Endothelial cell of coronary artery (primary cell): ENCODE measurements at places on chromosomes 13 and 19. TPM values are rescaled to one million over a fixed set of nuclear protein-coding genes. Genes with fewer than 3 reads are reported as not detected.

The ZNF439 gene
- 0.27 and 2.6 TPM in 2 replicates for total RNA-seq

The PGLYRP1 gene
- total RNA-seq = not detected in 2 replicates

The ADGRE1 gene
- not detected in 2 replicates for total RNA-seq

The KLF1 gene
- not detected in 2 replicates for total RNA-seq

The OR7C1 gene
- not detected in 2 replicates for total RNA-seq

The ZNF549 gene
- total RNA-seq = 3.5 and 4.7 TPM in 2 replicates

The PNMA8B gene
- 0.09 and 0.28 TPM in 2 replicates for total RNA-seq

The PEG3 gene
- total RNA-seq = 0.18 and 1.2 TPM in 2 replicates

The ZNF610 gene
- total RNA-seq = 1.4 and 2.1 TPM in 2 replicates

The TJP3 gene
- total RNA-seq = not detected in 2 replicates

The DNM2 gene
- 106 and 132 TPM in 2 replicates for total RNA-seq

The TUBA3C gene
- total RNA-seq = not detected in 2 replicates

The CYP4F3 gene
- total RNA-seq = not detected in 2 replicates

The PABPC3 gene
- 0.09 TPM in 2 replicates for total RNA-seq

The TPTE2 gene
- total RNA-seq = not detected in 2 replicates

The DACH1 gene
- total RNA-seq = 4.0 and 6.7 TPM in 2 replicates

The KLHL1 gene
- not detected in 2 replicates for total RNA-seq

The TNNT1 gene
- total RNA-seq = 2.2 and 2.4 TPM in 2 replicates

The ZNF559 gene
- total RNA-seq = 11.1 and 14.1 TPM in 2 replicates

The ZNF135 gene
- 0.18 and 1.6 TPM in 2 replicates for total RNA-seq

The MISP gene
- total RNA-seq = under 0.01 TPM in 1 of 2 replicates, not detected in the other

The UNC13A gene
- total RNA-seq = under 0.01 and 0.09 TPM in 2 replicates

The OLFM2 gene
- total RNA-seq = 0.36 and 2.4 TPM in 2 replicates

The CGB5 gene
- not detected in 2 replicates for total RNA-seq

The APC2 gene
- 0.09 TPM in 2 replicates for total RNA-seq

The URAD gene
- total RNA-seq = not detected in 2 replicates
